ENCODE measurements at places on chromosomes 2 and 18.

DNA sequence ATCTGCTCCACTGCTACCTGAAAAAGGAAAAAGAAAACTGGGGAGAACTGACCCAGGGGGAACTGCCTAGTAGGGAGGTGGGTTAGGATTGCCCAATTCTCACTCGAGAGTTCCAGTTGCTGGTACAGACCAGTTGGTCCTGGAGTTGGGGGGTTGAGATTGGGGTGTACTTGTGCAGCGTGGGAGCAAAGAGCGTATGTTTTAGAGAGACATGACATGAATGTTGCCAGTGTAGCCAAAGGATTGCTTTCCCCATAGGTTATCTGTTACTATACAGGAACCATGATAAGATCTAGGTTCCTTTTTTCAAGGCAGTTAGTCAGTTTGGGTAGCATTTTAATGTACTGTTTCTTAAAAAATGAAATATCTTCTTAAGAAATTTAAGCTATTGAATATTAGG lies 68.6 kb downstream of the APLF start:
- no peak for DNase-seq

- DNase-seq, result no peak
Observed at GRCh38 chr18:69196336-69196735, 204.4 kb upstream of the DOK6 start.

- DNase-seq, result no peak
Observed at GRCh38 chr2:41314511-41315070, 733.2 kb upstream of the PKDCC start.

- peak; percentile 90 for DNase-seq
Observed at GRCh38 chr2:98086491-98087446, at the start of gene VWA3B. TSS of gene VWA3B (plus strand) at chr2:98087167. CDS start at chr2:98093093, 5,926 bp downstream.

DNA sequence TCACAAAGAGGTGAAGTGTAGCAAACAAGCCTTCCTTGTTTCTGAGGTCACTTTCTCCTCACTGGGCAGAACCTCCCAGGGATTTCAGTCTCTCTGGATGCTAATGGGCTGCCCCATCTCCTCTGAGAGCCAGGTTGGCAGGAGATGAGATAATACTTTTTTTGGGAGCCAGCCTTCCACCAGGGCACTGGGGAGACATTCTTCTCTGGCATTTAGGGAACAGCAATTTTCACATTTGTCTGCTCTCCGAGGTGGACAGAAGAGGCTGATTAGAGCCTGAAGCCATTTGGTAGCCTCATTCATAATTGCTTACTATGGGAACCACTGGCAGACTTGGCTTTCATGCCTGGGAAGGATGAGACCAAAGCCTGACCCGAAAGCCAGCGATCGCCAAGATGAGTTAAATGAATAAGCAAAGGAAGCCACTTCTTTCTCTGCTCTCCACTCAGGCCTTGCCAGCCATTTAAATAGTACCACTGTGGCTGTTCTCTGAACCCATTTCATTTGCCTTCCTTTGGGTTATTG lies 70.1 kb downstream of the NRP2 start:
- DNase-seq, result no peak

GRCh38 chr2:199572571-199572970 lies 114.8 kb upstream of the SATB2 start:
- no peak for DNase-seq

GRCh38 chr2:40225670-40226210 lies 226.2 kb downstream of the SLC8A1 start:
- no peak for DNase-seq

DNA sequence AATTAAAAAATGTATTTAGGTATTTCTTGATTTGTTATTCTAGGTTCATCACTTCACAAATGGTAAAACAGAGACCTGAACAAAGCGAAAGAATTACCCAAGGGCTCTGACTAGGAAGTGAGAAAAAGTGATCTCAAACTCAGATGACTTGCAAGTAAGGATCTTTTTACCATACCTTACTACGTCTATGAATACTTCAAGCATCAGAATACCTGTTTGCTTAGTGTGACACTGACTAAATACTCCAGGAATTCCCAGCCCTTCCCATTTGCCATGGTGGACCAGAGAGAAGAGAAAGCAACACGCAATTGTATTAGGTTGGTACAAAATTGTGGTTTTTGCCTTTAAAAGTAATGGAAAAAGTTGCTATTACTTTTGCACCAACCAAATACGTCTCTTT lies 35.8 kb upstream of the FIGN start:
- DNase-seq, result no peak

GRCh38 chr2:122703676-122704075 lies 948.2 kb downstream of the TSN start:
- no peak for DNase-seq

DNA sequence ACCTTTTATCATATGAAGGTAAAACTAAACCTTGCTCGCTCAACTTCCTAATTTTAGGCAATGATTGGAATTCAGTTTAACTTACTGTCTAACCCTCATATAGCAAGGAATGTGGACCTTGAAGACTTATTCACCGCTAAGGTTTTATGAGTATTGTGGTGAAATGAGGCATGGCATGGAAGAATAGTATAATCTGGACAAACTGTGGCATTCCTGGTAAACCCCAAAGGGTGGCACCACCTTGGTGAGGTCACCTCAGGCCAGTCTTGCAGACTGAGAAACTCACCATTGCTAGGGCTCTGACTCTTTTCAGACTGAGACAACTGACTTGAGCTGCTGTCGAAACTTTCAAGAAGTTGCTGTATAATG lies 51.1 kb upstream of the EHBP1 start:
- no peak for DNase-seq

- no peak for DNase-seq
Observed at GRCh38 chr18:11859903-11860407, 8.7 kb downstream of the CHMP1B start.

DNA sequence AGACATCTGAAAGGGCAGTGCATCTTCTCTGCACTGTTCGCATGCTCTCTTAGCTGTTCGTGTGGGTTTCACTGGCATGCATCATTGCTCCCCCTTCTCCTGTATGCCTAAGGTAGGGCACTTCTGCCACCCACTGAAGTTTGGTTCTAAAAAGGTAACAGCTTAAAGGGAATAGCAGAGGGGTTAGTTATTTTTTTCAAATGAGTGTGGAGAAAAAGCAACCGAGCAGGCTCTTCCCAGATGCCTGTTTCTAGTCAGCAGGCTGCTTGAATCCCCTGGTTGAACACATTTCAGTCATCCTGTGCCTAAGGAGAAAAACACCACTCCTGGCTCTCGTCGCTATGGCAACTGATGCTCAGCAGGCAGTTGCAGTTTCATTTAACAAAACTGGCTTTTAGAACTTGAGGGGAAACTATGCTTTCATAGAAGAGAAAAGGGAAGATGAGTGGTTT lies 69.8 kb upstream of the GALNT3 start:
- peak; percentile 28 for DNase-seq

DNA sequence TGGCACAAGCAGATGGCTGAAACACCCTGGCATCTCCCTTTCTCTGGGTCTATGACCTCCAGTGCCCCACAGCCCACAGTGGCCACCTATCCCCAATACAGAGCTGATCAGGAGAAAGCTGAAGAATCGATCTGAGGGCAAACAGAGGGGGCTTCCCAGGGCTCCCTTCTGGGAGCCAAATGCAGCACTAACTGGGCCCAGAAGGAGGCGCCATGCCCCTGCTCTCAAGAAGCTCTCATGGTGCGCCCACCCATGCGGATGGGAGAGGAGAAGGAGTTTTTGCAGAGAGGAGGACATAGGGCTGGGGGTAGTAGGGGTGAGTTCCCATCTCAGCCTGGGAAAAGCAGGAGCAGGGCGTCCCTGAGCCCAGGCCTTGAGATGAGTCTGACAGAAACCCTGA lies 787.3 kb upstream of the RAB6C start:
- DNase-seq, result no peak

DNA sequence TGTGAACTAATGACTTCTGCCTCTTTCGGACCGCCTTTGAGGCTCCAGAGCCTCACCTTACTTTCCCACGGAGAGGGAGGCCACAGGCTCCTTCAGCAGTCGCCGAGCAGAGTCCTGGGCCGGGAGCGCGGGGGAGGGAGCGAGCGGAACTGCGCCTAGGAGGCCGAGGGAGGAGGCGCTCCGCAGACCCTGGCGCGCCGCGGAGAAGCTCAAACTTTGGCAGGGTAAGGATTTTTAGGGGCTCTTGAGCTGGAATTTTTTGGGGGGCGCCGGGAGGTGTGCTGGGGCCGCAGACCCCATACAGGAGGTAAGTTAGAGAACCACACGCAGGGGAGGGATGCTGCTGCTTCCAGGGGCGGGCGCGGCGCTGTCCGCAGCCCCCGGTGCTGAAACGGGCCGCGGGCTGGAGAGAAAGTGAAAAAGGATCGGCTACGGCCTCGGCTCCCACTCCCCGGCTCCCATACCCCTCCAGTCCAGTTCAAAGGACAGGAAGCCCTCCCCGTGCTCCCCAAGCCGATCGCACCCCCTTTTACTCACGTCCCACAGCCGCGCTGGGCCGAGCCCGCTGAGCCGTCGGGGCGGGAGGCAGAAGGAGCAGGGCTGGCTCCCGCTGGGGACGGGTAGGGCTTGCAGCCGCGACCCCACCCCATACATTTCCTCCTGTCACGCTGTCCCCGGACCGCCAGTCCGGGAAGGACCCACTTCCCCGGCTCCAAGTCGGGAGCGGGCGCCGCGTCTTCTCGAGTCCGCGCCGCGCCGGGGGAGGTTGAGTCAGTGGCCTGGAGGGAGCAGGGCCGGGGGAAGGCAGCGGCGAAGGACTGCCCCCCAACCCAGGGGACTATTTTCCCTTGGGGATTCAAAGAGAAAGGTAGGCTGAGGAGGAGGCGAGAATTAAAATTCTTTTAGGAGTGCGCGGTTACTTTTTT lies at the start of gene CNGA3:
Gene CNGA3 (plus strand): TSS at position 146 of the 926 bp plus-strand sequence. CDS start 23,520 bp downstream, outside the sequence.
- no peak for DNase-seq

DNA sequence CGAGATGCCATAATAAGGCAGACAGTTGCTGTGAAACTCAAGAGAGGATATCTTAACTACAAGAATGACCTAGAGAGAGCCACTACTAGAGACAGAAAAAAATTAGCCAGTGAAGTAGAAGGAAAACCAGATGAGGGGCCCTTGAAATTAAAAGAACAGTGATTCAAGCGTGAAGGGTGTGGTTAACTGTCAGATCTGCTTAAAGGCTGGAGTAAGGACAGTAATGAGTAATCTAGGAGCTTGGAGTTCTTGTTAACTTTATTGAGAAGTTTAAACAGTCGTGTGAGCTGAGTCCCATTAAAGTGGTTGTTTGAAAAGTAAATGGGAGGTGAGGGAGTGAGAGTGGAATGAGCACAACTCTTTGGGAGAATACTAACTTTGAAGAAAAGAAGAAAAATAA lies 21.3 kb downstream of the PIGN start:
- DNase-seq, result no peak

DNA sequence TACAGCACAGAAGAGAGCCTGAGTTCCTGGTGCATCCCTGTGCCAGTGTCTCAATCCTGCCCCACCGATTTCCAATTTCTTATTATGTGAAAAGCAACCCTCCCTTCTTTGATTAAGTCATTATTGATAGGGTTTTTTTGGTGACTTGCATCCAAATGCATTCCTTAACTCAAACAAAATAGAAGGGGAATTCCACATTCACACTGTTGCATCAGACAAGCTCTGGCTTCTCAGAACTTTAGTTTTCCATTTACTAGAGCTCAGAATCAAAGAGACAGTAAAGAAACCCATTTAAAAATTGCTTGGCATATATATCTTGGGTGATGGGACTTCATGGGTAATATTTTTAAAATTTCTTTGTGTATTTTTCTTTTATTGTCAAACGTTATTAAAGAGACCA lies 13.8 kb upstream of the TMEM200C start:
- no peak for DNase-seq

DNA sequence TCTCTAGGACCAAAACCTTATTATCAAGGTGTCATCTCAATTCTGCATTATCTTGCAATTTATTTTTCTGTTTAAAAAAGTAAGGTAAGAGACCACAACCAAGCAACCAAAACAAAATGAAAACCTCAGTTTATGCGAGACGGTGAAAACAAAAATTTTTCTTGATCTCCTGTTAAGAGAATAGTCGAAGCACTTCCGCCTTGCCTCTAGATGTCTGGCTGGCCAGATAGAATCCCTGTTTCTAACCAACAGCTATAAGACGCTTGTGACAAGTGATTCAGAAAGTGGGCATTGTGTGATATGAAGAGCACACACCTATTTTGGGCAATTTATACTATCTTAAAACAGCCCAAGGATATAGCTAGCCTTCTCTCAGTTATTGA lies 51.2 kb downstream of the MGAT5 start:
- DNase-seq, result no peak

GRCh38 chr2:39435234-39435633 lies 1.9 kb downstream of the MAP4K3 start:
- no peak for DNase-seq

- DNase-seq, result peak; percentile 69
Observed at GRCh38 chr18:26813043-26813442, 52.5 kb downstream of the AQP4 start.

- no peak for DNase-seq
Observed at GRCh38 chr2:234711308-234711707, 214.4 kb upstream of the ARL4C start.

DNA sequence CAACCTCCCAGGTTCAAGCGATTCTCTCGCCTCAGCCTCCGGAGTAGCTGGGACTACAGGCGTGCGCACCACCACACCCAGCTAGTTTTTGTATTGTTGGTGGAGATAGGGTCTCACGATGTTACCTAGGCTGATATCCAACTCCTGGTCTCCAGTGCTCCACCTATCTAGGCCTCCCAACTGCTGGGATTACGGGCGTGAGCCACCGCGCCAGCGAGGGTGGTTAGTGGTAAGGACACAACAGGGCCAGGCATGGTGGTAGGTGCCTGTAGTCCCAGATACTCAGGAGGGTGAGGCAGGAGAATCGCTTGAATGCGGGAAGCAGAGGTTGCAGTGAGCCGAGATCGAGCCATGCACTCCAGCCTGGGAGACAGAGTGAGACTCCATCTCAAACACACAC lies 26.6 kb upstream of the DUSP2 start:
- no peak for DNase-seq

DNA sequence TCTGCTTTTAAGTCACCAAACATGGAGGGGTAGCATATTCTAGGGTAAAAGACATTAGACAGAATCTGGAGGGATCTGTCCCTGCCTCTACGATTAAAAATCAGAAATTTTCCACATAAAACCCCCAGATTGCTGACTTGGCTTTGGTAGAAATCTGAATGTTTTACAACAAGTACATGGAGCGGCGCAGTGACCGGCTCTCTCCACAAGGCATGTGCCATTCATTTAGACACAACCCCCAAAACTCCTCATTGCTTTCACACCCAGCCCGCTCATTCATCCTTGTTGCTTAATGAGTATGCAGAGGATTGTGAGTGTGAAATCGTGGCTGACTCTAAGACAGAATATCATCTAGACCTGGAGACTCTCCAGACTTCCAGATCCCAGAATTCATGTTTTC lies 140.6 kb downstream of the CNTNAP5 start:
- DNase-seq, result no peak

DNA sequence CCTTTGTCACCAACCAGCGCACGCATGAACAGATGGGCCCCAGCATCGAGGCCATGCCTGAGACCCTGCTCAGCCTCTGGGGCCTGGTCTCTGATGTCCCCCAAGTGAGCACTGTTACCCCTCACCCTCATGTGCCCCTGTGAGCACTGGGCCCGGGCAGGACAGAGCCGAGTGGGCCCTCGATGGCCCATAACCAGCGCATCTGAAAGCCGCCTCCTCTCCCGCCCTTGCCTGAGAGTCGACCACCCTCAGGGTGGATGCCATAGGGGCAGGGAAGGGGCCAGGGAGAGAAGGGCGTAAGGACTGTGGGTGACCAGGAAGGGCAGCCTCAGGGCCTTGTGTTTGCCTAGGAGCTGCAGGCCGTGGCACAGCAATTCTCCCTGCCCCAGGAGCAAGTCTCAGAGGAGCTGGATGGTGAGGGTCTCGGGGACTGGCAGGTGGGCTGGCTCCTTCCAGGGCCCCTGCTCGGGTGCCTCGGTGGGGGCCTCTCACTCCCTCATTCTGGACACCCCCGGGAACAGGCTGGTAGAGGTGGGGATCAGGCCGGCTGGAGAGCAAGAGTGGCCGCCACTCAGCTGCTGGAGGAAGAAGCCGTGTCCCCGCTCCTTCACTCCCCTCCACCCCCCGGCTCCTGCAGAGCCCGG lies 2.1 kb downstream of the PROM2 start:
- DNase-seq, result no peak

Data from NCI-H345 (cell line).